Lung microvascular endothelial cell (primary cell): ENCODE measurements at places on chromosomes 16 and 17.

DNA sequence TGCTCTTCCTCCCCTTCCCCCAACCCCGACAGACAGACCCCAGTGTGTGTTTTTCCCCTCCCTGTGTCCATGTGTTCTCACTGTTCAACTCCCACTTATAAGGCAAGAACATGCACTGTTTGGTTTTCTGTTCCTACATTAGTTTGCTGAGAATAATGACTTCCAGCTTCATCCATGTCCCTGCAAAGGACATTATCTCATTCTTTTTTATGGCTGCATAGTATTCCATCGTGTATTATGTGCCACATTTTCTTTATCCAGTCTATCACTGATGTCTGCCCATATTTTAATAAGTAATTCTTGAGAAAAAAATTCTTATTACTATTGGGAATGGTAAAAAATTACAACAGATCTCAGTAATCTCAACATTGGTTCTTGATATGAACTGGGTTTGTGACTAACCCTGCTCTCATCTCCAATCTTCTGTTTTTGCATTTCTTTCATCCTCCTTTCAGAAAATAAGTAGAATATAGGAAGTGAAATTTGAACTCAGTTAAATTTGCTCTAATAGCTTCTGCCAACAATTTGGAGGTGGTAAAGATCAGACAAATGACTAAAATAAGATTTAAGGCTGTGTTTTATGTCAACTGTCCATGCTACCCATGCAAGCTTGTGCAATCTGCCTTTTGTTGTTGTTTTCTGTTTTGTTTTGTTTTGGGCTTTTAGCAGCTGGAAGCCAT is 11.1 kb downstream of the MARF1 start:
- DNase-seq, result no peak

DNA sequence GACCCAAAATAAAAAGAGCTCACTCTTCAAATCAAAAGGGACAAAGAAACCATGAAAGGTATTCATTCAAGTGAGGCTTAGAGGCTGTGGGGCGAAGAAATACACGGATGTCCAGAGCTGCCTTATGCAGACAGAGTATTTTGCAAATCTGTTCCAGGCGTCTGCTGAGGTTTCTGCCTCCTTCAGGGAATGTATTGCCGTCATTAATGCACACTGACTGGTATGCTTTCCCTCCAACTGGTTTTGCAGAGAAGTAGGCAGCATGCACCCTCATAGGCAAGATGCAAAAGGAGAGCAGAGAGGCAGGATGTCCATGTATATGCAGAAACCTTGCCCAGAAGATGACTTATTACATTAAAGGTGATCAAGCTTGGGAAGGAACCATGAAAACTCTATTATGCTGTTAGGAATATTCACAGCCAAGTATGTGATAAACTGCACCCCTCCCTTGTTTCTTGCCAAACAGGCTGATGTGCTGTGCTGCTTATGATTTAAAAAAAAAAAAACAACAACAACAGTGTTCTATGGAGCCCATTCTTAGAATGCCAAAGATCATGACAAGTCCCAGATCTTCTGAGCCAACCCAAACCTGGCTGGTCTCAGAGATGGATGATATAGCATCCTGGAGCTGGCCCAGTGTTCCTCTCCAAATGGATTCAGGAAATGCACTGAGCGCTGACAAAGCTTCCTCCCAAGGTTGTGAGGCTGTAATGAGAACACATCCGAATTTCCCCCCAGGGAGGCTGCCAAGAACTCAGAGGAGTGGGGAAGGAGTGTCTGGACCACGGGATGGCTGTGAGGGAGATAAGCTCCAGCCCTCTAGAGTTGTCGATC is 77.6 kb upstream of the HLF start:
- DNase-seq, result peak; percentile 60

DNA sequence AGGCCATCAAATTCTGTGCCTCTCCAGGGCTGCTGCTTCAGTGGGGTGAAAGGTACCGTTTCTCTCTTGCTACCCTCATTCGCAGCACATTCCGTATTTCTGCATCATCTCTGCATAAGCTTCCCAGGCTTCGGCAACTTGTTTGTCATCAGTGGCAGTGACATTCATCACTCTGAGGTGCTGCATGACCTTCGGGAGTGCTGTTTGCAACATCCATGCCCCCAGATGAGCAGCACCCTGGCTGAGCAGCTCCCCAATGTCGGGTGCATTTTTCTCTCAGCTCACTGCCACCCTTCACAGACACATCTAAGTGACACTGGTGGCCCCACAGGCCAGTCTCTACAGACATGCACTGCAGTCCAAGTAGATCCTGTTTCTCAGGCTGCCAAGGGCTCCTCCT is 3.8 kb downstream of the CREBBP start:
- DNase-seq, result no peak

DNA sequence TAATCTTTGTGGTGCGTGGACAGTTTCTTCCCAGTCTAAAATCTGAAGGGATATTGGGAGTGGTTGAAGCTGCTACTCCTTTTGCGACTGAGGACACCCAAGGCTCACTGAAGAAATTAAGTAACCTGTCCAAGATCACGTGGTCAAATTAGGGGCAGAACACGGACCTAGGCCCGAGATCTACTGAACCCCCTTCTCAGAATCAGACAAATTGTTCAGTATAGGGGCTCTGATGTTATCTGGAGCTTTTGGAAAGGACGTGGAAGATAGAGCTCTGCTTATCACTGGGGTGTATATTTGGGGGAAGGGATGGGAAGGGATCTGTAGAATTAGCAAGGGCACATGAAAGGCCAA is 857 bp downstream of the TANGO6 start:
- no peak for DNase-seq
